Fibroblast of skin of left biceps (primary cell): ENCODE measurements at places on chromosomes 12 and 14.

DNA sequence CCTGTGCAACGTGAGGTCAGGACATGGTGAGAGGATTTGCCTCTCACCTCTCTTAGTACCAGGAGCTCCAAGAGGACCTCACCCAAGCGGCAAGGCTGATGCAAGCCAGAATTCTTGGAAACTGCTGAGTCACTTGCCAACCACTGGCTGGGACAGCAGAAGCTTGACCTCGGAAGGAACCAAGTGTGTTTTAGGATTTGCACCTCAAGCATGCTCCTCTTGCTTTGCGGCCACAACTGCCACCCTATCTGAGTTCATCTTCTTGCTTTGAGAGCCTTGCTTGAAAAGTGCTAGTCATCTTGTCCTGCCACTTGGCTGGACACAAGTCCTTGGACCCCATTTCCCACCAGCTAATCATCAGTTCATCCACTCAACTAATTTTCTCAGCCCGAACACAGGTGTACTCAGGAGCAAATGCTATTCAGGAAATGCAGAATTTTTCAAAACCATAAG lies 195.8 kb downstream of the SLC25A21 start:
- DNase-seq = no peak

DNA sequence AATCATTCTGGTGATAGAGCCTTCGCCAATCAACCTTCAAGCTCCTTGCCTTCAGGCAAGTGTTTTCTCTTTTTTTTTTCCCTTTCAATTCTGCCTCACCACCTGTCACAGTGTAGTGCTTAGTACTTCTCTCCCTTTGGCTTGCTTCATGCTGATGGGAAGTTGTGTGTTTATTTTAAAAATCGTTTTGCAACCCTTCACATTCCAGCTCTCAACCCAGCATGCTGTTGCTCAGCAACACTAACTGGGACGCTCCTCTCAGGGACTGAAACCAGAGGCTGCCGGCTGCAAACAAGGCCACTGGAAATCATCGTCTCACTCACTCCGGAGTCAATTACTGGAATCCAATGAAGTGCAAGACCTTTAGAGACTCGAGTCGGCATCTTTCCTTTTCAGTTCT lies 342.7 kb downstream of the PRKD1 start:
- peak; percentile 30 for DNase-seq

DNA sequence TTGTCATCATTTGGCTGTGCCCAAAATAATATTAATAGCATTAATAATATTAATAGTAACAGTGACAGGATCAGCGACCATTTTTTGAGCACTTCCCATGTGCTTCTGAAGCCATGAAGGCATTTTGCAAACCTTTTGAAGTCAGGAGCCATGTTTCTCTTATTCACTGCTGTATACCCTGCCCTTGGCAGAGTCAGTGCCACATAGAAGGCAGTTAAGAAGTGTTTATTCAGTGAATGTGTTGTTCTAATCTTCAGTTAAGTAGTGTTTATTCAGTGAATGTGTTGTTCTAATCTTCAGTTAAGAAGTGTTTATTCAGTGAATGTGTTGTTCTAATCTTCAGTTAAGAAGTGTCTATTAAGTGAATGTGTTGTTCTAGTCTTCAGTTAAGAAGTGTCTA lies 319.7 kb upstream of the NAV3 start:
- no peak for DNase-seq

DNA sequence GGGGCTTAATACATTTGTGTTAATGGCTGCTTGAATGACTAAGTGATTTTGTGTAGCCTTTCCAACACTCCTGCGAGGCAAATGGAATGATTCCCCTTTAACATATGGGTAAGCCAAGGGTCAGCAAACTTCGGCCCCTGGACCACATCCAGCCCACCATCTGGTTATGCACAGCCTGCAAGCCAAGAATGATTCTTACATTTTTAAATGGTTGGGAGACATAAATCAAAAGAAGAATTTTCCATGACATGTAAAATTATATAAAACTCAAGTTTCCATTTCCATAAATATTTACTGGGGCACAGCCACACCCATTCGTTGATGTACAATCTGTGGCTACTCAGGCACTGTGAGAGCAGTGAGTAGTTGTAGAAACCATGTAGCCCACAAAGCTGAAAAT lies 9.0 kb downstream of the SLC8B1 start:
- DNase-seq = peak; percentile 31

DNA sequence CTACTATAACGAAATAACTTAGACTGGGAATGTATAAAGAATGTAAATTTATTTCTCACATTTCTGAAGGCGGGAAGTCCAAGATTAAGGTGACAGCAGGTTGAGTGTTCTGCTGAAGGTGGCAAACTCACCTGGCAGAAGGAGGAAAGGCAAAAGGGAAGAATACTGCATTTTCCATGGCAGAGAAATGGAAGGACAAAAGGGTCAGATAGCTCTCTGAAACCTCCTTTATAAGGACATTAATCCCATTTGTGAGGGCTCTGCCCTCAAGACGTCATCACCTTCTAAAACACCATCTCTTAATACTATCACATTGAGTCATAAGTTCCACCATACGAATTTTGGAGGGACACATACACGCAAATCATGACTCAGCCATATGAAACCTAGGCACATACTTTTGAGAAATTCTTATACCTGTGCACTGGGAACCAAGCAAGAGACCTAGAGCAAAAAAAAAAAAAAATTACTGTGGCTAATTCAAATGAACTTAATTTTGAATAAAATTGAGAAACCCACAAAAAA lies 1669.3 kb upstream of the FLRT2 start:
- no peak for DNase-seq

DNA sequence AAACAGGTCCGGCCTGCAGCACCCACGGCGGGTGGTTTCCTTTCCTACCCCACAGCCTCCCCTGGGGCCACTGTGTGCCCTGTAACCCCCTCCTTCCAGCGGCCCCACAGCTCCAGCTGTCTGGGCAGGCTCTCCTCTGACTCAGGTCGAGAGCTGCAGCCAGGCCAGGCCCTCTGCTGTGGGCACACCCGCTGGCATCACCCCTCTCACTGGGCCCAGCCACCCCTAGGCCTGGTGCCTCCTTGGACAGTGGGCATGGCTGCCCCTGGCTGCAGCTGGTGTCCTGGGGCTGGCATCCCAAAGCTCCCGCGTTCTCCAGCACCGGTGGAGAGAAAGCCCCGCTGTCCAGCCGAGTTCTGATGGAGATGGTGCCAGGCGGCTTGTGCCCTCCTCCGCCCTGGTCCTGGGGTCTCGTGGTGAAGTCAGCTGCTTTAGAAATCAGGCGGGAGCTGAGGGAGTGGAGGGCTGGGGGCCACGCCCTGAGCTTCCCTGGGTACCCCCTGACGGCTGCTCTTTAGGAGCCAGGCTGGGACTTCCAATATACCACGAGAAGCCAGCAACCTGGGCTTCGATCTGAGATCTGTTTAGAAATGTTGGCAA lies 114.9 kb downstream of the KIF26A start:
- DNase-seq = no peak

DNA sequence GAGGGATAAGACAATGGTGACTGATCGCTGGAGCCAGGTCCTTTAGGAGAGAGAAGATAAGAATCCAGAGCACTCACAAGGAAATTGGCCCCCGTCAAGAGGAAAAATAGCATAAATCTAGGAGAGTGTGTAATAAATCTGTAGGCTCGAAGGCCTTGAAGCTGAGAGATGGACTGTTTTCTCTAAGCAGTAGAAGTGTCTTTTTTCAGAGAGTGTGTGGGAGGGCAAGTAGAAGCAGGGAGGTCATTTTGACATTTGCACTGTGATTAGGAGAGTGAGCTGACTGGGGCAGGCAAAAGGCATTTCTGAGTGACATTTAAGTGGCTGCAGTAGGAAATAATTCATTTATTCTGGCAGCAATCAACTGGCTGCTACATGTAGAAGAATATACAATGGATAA lies 78.0 kb upstream of the DDHD1 start:
- no peak for DNase-seq

DNA sequence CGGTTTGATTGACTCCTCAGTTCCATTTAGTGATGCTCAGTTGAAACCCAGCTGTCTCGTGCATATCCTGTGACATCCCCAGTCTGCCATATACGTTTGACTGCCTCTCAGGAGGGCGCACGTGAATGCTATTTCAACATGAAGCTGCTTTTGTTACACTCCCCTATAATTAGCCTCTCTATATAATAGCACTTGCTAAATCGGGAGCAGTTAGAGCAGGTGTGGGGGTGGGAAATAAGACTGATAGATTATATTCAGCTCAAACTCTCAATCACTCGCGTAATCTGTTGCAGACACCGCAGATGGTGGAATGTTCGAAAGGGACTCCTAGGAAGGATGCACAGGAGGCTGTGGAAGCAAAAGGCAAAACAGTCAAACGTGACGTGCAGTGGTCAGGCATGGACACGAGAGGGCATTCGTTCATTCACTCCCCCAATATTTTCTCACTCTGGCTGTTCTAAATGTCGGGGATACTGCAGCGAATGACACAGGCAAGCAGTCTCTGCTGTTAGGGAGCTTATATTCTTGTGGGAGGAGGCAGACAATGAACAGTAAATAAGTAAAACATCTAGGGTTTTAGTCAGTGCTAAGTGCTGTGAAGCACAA lies 29.8 kb downstream of the KCNA1 start:
- DNase-seq = no peak

DNA sequence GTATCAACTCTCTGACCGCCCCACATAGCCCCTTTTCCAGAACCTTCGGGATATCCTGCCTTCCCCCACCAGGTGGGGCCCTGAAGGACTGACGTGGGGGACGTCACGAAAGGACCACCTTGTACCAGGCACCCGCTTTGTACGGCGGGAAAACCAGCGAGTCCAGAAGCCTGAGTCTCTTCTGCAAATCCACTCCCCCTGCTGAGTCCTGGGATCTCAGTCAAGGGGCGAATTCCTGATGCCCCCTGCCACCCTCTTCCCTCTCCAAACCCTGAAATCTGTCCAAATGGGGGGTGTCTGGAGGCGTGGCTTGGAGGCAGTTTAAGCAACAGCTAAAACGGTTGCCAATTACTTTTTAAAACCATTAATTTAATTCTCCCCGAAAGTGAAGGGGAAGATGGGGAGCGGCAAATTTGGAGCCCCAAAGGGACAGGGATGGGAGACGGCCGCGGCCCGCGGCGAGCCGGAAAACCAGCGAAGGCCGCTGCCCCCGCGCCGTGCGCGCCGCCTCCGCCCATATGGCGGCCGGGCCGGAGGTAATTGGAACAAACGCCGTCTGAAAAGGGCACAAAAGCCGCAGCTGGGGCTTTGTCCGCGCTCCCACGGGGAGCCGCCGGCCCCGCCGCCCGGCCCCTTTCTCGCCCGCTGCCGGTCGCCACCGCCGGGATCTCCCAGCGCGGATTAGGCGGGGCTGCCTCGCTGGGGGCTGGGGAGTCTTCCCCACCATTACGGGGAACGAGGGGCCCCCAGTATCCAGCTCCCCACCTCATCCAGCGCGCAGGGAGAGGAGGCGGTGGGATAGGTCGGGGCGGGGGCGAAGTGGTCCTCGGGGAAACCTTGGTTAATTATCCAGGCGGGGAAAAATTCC lies 6.6 kb downstream of the LHX5 start:
- no peak for DNase-seq

GRCh38 chr12:46266869-46267574 lies 1.8 kb downstream of the SLC38A1 start:
- DNase-seq = no peak

- no peak for DNase-seq
These were observed 45.4 kb downstream of the VCPKMT start for GRCh38 chr14:50070840-50071548.

DNA sequence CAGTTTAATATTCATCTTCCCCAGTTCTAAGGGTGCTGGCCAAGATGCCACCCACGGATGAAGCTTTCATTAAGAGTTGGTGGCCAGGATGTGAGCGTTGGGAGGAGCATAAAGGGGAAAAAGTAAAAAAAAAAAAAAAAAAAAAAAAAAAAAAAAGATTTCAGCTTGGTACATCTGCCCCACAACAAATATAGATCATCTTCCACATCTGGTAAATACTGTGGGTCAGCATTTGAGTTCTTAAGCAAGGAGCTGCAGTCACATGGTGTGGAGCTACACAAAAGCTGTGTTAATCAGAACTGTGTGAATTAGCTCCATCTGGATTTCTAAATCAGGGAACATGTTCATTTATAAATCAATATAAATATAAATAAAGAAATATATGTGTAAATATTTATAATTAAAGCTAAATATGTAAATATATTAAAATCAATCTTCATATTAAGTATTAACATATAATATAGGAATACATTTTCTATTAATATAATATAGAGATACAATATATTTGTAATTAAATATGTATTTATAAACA lies 262.3 kb downstream of the NUAK1 start:
- no peak for DNase-seq

GRCh38 chr14:85180876-85181275 lies 349.1 kb upstream of the FLRT2 start:
- no peak for DNase-seq

DNA sequence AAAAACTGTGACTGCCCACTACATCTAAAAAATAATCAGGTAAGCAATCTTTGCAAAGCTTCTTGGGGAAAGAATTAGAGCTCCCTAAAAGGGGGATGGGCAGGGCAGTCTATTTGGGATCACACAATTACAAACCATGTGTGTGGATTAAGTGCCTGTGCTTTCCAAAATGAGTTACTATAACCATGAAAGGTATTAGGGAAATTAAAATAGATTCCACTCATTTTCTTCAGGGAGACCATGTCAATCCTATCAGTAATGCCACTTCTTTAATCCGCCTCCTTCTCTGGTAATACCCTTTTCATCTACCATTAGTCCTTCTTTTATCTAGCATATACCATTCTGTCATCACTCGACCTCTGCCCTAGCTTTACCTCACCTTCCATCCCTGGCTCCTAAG lies 53.7 kb downstream of the PAWR start:
- no peak for DNase-seq

DNA sequence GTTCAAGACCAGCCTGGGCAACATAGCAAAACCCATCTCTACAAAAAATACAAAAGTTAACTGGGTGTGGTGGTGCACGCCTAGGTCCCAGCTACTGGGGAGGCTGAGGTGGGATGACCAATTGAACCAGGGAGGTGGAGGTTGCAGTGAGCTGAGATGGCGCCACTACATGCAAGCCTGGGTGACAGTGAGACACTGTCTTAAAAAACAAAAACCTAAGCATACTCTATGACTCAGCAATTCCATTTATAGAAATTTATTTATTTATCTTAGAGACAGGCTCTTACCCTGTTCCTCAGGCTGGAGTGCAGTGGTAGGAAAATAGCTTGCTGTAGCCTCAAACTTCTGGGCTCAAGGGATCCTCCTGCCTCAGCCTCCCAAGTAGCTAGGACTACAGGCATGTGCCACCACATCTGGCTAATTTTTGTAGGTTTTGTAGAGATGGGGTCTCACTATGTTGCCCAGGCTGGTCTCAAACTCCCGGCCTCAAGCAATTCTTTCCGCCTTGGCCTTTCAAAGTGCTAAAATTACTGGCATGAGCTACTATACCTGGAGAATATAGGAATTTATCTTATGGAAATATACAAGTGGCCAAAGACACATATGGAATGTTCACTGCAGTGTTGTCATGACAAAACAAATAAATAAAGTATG lies 43.3 kb downstream of the NCKAP5L start:
- DNase-seq = no peak

- no peak for DNase-seq
These were observed 29.2 kb downstream of the SMUG1 start for GRCh38 chr12:54159589-54159988.

- no peak for DNase-seq
These were observed 405.3 kb downstream of the MED13L start for GRCh38 chr12:115872212-115872611.
